ENCODE measurements at places on chromosomes 7 and 10.

- DNase-seq, result no peak
These were observed 32.0 kb downstream of the CCDC186 start for GRCh38 chr10:114142018-114142417.

DNA sequence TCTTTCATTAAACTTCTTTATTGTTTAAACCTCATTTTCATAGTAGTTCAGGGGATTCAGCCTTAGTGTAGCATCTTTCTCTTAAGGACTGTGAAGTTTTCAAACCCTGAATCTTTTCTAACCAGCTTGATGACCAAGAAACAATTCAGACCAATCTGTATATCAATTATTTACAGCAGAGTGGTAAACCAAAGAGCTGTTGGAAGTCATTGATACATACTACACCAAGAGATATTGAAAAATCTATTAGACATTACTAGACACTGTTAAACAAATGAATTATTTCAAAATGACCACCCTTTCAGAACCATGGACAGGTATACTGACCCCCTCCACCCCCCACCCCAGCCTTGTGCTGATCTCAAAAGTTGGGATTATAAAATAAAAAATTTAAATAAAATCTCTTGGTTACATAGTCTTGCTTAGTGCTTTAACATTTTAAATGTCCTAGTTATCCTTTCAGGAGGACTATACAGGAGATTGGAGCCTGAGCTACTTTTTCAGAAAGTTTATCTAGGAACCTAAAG lies 143.9 kb upstream of the LSM8 start:
- no peak for DNase-seq

- DNase-seq, result no peak
These were observed 325.7 kb downstream of the PARD3 start for GRCh38 chr10:34489411-34489810.

DNA sequence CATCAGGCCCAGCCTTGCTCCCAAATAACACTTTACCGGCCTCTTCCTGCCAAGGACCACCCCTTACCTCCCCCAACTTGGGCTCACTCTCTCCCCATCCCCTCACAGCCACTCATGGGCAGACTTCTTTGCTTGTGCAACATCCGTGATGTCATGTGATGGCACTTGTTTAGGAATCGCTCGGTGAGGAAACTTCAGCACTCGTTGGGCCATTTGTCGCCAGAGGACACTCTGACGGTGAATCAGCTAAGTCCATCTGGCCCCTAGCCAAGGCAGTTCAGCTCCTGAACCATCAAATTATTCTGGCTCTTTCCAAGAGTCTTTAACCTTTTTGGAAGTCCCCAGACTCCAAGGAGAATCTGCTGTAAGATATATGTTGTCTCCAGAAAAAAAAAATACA lies 19.2 kb downstream of the BTBD16 start:
- no peak for DNase-seq

DNA sequence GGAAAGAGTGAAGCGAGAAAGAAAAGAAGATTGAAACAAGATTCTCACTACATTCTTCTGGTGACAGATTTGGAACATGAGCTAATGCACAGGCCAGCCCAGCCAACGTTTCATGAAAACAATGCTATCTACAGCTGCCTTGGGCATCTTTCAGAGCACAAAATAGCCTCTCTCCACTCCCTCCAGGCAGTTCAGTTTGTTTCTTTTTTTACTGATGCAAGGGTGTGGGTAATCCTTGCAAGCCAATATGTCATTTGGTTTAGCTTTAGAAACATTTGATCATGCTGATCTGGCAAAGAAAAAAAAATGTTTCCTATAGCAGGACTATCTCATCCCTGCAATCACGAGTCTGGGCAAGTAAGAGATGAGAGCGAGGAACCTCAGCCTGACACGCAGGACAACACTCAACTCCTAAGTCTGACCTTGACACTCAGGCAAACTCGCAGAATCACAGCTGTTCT lies 35.9 kb downstream of the SVIL start:
- no peak for DNase-seq

GRCh38 chr7:34133356-34133982 lies 228.1 kb downstream of the BMPER start:
- DNase-seq, result no peak

GRCh38 chr10:116185199-116185867 lies 87.7 kb downstream of the GFRA1 start:
- DNase-seq, result no peak
